ENCODE measurements at places on chromosomes 5 and 9.

GRCh38 chr9:71249729-71250317 is 128.4 kb upstream of the TRPM3 start:
- DNase-seq: peak; percentile 63

GRCh38 chr5:96716007-96716406 is 53.8 kb downstream of the CAST start:
- no peak for DNase-seq

GRCh38 chr9:100111235-100111634 is 12.2 kb downstream of the INVS start:
- DNase-seq: no peak

DNA sequence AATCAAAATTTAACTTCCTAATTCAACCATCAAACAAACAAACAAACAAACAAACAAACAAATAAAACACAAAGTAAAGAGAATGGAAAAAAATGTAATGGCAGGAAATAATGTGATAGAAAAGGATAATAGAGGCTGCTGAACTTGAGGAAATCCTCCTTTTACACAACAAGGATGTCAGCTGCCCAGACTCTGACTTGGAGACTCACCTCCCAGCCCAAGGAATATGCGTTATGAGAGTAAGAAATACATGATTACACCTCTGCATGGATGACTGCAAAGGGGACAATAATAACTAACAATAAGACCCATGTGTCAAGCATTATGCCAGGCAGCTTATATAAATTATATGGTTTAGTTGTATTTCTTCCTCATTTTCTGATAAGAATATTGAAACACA is 46.6 kb upstream of the JAK2 start:
- DNase-seq: no peak

- DNase-seq: peak; percentile 7
Measured at GRCh38 chr9:78383130-78383529, 86.2 kb downstream of the PSAT1 start.

GRCh38 chr9:8419596-8420275 is 620.2 kb upstream of the DMAC1 start:
- DNase-seq: no peak

DNA sequence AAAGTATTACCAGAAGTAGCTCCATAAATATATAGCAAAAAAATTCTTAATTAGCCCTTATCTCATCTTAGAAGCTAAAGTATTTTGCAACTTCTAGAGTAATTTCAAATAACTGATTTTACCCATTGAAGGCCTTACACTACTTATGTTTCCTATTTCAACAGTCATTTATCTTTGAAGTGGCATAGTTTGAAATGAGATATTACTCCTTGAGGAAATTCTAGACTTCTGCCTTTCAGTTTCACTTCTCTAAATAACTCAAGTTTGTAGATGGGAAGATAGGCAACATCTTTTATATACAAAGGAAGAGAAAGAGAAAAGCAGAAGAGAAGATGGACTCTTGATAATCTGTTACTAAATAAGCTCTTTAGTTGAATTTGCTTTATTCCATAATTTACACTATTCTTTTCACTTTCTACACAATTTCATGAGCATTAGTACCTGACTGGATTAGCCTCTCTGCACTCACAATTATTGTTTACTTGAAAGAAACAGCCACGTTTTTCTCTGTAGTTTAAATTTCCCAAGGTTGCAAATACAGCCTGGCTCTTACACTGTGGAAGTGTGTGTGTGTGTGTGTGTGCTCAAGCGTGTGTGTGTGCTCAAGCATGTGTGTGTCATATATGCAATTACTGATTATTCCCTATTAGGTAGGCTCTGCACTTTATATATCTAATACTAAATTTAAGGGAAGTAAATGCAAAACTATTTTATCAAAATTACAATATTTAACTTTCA is 60.6 kb upstream of the EMB start:
- peak; percentile 79 for DNase-seq

DNA sequence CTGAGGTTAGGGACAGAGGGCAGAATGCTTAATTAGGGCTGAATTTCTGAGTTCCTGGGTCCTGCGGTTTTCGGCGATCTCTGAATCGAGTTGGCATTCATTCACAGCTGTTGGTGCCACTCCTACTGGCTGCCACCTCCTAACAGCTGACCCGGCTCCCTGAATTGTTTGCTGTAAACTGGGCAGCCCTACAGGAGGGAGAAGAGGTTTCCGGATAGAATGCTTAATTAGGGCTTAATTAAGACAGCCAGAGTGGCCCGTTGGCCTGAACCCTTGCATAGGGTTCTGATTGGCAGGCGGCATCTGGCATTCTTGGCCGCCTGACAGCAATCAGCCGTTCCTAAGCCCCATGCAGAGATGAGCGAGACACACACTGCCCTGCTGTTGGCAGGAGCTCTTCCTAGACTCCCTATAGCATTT is 25.7 kb downstream of the FRMPD1 start:
- no peak for DNase-seq

DNA sequence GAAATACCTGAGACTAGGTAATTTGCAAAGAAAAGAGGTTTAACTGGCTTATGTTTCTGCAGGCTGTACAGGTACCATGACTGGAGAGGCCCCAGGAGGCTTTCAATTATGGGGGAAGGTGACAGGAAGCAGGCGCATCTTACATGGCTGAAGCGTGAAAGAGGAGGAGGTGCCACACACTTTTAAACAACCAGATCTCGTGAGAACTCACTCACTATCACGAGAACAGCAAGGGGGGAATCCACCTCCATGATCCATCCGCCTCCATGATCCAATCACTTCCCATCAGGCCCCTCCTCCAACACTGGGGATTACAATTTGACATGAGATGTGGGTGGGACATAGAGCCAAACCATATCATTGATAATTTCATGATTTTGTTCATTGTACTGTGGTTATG is 2.5 kb upstream of the MED27 start:
- DNase-seq: no peak

DNA sequence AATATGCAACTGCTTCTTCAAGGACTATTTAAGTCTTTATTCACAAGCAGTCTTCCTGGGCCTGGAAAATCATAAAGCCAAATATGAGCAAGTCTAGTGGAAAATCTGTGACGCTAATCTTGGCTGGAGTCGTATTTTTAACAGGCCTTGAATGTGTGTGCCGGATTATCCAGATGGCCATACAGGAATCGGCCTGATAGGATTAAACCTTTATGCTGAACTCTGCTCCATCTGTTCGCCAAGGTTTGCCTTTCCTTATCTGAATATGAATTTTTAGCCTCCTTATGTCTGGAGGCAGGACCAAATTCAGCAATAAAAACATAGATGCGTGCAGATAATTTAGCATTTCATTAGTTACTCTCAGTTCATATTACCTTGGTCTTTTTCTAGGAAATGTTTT is 294.5 kb downstream of the EBF1 start:
- DNase-seq: no peak

DNA sequence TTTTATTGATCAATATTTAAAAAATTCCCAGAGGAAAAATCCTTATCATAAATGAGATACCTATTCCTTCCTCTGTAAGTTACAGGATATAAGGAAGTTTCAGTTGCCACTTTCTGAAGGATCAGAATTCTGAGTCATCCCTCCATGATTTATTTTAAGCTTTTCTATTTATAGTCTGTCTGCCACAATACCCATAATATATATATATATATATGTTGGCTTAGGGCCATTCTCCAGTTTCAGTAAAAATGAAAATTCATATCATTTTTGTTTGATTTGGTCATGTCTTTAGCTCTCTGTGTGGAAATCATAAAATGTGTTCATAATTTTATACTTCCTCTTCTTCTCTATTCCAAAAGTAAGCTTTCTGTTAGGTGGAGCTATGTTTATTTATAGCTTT is 215.8 kb upstream of the CYLC2 start:
- DNase-seq: no peak

DNA sequence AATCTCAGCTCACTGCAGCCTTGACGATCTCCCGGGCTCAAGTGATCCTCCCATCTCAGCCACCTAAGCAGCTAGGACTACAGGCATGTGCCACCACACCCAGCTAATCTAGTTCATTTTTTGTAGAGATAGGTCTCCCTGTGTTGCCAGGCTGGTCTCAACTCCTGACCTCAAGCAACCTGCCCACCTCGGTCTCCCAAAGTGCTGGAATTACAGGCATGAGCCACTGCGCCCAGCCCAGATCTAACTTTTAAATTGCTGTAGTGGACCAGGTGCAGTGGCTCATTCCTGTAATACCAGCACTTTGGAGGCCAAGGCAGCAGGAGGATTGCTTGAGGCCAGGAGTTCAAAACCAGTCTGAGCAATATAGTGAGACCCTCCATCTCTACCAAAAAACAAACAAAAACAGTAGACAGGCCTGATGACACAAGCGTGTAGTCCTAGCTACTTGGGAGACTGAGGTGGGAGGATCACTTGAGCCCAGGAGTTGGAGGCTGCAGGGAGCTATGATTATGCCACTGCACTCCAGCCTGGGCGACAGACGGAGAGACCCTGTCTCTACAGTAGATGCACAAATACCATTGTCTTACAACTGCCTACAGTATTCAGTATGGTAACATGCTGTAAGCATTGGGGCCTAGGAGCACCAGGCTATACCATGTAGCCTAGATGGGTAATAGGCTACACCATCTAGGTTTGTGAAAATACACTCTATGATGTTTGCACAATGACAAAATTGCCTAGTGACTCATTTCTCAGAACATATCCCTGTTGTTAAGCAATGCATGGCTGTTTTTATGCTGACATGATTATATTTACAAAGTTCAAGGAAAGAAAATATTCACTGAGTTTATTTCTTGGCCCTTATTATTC is 1.5 kb upstream of the SIT1 start:
- DNase-seq: no peak

DNA sequence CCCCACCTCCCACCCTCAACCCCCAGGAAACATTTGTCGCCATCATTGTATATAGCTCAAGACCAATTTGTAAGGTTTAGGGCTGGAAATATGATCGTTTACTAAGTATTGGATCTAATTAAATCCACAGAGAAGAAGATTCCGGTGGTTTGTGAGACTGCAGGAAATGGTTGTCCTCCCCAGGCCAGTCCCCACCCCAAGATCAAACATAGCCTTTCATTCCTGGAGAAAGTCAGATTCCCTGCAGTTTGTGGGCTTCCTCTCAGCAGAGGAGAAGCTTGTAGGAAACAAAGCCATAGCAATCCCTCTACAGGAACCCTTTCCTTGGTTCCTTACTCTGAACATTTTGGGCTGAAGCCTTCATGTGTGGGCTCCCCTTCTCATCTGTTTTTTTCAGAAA is 79.2 kb upstream of the TBCA start:
- DNase-seq: no peak

- no peak for DNase-seq
Measured at GRCh38 chr5:127340606-127341005, 50.0 kb downstream of the MEGF10 start.

DNA sequence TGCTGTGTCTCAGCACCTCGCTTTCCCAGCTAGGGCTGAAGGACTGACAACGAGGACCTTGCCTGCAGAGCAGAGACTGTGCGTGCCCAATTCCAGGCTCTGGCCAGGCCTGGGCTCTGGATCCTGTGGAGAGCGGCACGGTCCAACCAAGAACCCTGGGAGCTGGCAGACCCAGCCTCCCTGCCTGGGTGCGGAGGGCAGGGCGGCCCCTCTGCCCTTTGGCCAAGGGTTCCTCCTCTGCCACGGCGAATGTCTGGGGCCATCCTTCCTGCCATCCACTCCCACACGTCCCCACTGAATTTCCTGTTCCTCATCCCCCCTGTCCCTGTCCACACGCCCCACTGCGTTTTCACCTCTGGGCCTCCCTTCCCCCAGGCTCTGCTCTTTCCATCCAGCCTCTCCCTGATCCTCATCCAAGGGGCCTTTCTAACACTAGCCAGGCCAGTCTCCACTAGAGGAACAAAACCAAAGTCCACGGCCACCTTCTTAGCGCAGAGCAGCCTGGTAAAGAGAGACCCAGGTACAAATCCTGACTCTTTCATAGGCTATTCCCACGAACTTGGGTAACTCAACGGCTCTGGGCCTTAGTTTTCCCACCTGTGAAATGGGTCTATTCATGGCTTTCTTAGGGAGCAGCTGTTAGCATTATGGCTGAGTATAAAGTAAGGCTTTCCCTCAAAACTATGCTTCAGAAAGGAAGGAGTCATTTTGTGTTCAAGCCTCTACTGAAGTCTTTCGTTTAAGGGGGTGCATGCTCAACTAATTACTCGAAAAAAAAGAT is 95.5 kb upstream of the PHYKPL start:
- no peak for DNase-seq

- DNase-seq: no peak
Measured at GRCh38 chr9:106035806-106036205, 341.5 kb downstream of the TMEM38B start.

DNA sequence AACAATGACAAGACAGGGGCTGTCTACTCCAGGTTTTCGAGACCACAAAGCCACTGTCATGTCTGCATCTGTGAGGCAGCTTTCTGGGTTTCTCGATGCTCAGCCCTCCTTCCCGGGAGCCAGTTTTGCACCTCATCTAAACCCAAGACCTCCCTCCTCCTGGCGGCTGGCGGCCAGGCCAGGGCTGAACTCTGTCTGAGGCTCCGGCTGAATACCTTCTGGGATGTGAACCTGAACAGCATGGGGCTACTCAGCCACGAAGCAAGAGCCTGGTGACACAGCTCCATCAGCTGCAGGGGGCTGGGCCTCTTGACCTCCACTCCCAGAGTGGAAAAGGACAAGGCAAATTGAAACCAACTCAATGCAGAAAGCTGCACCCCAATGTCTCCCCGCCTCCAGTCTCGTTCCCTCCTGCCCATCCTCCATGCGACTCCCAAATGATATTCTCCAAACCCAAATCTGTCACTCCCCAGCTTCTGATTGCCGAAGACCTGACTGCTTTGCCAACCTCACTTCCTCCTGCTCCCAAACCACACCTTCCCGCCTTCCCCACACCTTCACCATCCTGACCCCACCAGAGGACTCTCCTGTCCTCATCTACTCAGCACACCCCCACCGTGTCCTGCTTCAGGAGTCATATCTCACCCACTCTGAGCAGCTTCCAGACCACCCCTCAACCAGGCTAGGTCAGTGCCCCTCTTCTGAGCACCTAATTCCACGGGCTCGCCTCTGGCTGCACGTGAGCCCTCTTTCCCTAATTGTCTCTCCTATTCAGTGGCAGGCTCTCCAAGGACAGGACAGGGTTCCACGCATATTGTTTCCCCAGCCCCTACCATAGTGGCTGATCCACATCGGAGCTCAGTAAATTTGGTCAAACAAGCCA is 4.5 kb downstream of the ANKS6 start:
- no peak for DNase-seq

GRCh38 chr5:159220206-159220605 is 10.9 kb upstream of the RNF145 start:
- DNase-seq: no peak

- no peak for DNase-seq
Measured at GRCh38 chr9:107933516-107933915, 443.9 kb upstream of the KLF4 start.

GRCh38 chr9:83526901-83527300 is 11.3 kb downstream of the FRMD3 start:
- DNase-seq: no peak

DNA sequence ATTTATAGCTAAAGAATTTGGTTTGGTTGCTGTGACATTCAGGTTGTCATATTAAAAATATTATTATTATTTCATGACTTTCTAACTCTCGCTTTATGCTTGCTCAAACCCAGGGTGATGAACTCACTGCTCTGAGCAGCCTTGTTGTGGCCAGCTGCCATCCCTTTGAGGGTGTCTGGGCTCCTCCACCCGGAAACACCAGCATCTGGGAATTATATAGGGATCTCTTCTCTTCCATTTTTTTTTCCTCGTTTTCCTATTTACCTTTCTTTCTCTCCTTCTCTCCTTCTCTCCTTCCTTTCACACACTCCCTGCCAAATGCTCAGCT is 355.8 kb upstream of the SMARCA2 start:
- DNase-seq: no peak

Measured in MM.1S (cell line).